NCI-H524 treated with DMSO at 0.1 percent for 48 hours (cell line): ENCODE measurements at places on chromosomes 2 and 18.
A peak's percentile ranks its signal among the peaks of the same experiment; 100 is the strongest.

GRCh38 chr2:67561457-67561965, 164.4 kb downstream of the ETAA1 start:
- DNase-seq: no peak

DNA sequence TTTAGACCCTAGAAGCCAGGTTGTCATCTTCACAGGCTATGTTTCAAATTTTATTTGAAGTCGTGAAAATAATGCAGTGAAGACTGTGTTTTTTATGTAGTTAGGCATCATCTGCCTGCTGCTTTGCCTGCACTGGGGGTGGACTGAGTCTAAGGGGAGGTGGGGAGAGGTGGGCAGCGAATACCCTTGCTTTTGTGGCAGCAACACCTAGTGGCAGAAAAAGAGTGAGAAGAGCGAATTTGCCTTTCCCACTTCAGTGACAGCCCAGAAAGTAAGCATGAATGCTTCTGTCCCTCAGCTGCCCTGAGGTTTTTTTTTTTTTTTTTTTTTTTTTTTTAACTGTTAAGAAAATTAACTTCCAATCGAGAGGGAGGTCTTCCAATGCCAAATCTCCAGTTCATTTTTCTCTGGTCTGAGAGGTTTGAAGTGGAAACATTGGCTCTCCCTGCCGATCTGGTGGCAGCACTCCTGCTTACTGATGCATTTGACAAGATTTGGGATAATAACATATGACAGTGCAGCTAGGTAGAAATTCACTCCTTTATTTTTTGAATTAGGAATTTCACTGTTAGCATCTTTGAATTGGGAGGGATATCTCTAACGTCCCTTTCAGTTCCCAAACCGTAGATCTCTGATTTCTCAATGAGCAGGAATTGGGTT, 60.3 kb upstream of the LYPD6B start:
- no peak for DNase-seq

DNA sequence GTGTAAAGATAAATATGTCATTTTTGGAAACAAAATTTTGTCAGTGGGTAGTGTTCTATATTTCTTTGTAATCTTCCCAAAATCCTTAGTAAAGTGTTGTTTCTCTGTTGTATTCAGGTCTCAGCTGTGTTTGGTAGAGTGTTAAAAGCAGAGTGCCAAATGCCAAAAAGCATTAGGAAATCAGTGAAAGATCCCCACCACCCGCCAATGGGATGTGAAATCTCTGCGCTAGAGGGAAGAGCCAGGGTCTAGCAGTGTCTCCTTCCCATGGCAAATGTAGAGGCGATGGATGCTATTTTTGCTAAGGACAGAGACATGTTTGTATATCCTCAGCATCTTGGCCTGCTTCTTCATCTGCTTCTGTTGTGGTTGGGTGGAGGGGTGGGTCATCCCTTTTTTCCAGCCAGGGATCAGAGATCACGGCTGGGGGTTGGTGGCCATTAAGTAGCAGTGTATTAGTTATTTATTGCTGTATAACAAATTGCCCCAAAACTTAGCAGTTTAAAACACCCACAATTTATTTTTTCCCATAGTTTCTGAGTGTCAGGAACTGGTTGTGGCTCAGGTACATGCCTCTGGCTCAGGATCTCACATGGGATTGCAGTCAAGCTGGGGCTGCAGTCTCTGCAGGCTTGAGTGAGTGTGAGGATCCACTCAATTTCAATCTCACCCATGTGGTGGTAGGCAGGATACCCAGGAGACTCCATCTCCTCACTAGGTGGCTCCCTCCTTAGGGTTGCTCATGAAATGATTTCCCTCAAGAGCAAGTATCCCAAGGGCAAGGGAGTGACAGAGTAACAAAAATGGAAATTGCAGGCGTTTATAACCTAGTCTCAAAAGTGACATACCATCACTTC, 211.9 kb downstream of the MYCN start:
- DNase-seq: no peak

GRCh38 chr2:31331156-31331555, 83.4 kb downstream of the XDH start:
- DNase-seq: no peak

- no peak for DNase-seq
These were observed 158.5 kb downstream of the CDC42EP3 start for GRCh38 chr2:37512971-37513370.

DNA sequence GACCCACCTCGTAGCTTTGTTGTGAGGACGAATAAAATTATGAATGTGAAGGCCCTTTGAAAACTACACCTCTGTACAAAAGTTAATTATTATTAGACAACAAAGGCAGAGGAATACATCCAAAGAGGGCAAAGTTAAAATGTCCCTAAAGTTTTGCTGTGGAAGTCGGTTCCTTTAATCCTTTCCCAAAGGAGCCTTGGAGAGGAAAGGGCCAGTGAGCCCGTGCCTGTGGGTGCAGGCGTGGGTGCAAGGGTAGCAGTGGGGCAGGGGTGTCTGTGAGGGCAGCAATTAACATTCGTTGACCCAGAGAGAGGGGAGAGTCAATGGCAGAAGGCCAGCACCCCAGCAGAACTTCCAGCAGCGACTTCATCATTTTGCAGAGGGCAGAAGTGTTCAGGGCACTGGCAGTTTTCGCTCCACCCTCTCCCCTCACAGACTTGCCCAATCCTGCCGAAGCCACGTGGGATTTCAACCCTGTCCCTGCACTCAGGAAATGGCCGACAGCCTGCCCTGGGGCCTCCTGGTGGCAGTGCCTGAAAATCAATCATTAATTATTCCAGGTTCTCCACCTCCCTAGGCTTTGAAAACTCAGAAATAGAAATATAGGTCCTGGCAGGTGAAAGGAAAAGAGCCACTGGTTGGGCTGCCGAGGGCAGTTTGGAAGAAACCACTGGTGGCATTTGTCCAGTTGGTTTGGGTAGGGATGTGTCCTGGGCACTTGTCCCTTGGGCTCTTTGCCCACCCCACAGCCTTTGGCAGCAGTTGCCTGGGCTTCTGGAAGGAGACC, 4.2 kb upstream of the PAX8 start:
- DNase-seq: no peak

GRCh38 chr2:191881982-191882816, 35.3 kb upstream of the CAVIN2 start:
- DNase-seq: no peak

- no peak for DNase-seq
These were observed 55.9 kb downstream of the LYPD6B start for GRCh38 chr2:149094217-149095015.

DNA sequence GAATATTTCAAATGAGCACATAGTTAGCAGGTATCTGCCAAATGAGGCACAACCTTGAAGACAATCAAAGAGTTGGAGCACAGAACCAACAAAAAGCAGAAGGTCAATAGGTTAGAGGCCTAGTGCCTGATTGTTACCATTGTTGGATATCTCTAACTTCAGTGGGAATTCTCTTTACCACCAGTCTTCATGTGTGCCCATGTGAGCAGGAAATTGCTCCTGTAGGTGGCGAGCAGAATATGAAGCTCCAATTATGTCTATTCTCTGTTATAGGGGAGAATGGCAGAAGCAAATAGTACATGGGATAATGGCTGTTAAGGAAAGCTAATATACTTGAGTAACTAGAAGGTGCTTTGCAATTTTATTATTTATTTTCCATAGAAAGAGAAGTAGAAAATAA, 14.9 kb upstream of the ZNF385B start:
- no peak for DNase-seq

DNA sequence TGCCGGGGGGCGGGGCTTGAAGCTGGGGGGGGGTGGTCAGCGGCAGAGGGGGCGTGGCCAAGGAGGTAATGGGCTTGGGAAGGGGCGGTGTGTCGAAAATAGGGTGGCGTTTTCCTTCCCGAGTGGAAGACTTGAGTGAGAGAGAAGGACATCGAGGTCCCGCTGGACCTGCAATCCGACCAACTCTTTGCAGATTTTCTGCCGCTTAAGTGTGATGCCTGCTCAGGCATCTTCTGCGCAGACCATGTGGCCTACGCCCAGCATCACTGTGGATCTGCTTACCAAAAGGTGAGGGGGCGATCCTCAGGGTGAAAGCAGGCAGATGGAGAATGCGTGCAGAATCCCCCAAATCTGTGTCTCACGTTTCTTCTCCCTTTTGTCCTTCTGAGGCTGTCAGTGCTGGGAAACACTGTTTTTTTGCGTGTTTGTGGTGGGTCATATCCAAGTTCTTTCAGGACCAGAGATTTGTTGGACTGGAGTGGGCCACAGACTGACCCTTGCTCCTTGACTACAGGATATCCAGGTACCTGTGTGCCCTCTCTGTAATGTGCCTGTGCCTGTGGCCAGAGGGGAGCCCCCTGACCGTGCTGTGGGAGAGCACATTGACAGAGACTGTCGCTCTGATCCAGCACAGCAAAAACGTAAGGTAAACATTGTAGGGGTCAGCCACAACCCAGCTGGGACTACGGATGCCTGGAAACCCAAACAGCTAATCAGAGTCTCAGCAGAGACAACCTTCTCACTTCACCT, 727 bp downstream of the ZFAND2B start:
- no peak for DNase-seq

GRCh38 chr2:216217904-216218260, 108.7 kb downstream of the XRCC5 start:
- DNase-seq: no peak

DNA sequence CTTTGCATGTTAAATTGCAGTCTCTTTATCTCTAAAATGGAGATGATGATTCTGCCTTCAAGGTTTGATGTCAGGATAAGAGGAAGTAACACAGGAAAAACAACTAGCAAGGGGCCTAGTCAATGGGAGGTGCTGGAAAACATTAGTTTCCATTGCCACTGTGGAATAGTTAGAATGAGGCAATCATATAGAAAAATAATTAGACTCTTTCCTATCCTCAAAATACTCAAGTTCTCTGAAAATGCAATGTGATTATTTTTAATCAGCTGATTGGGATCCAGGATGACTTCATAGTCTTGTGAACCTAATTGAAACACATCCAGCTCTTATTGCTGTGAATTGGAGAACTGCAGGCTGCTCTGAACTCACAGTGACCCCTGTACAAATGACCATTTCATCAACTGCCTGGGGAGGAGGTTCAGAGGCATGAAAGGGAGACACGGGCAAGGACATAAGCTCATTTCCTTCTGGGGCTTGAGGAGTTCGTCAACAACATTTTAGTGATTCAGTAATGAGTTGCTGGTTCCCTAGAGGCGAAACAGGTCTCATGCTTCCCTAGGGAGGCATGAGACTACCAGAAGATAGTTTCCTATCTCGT, 422.5 kb downstream of the LPIN1 start:
- DNase-seq: no peak

DNA sequence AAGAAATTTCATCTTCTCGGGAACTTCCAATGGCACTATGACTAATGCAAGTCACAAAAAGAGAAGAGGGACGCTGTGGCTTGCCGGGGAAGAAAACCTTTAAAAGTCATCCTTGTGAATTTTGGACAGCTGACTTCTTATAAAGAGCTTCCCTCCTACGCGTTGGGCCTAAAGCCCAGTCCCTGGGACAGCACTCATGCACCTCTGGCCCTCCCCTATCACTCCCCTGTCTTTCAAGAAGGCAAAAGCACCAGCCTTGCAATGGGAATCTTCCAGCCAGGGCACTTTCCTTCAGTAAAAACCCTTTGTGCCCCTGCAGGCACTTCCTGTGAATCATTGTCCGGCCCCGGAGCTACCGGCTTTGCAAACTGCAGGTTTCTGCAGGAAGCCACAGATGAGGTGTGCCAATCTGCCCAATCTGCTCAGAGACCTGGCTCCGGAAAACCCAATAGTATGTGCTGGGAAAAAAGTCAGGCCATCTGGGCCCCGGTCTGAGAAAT, 7.1 kb downstream of the MREG start:
- DNase-seq: no peak

DNA sequence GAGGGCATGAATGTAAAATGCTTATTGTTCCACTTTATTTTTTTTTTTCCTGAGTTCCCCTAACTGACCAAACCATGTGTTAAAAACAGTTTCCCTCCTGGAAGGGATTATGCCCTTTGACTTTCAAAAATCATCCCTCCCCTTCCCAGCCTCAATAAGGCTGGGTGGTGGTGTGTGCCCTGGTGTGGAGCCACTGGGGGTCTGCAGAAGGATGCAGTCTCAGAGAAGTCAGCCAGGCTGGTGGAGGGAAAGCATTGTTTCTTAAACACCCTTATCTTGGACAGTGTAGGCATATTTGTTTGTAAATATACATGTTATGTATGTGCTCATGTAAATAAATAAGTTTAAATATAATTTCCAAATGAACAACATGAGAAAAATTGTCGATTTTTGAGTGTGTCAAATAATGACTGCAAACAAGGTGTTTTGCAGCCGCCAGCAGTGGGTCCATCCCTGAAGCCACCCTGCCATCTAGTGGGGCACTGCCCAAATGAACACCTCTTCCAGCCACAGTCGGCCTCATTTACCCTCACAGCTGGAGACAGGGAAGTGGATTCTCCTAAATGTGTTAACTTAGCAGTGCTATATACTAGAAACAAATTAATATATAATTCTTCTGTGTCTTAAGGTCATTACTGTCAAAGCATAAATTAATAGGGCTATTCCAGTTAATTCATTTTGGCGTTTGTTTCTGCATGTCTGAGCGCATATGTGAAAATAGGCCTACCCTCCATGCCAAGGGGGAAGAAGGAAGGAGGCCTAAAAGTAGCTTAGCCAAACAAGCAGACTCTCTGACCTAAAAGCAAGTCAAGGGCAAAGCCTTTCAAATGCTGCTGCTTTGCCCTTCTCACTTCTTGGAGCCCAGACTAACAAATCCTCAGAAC, 209.6 kb upstream of the PIK3C3 start:
- DNase-seq: peak; percentile 14

DNA sequence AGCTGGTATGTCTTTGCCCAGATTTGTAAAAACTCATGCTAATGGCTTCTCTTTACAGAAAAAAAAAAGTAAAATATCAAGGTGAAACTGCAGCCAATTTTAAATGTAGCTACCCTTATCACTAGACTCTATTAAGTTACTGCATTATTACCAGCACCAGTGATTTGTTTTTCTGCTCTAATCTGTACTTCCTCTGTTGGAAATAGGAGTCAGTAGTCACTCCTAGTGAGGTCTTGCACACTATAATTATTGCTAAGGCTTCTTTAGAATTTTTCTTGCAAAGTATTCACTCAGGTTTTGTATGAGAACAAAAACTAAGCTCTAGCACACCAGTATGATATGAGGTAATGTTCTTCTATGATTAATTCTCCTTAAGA, 215.5 kb downstream of the XIRP2 start:
- no peak for DNase-seq

- no peak for DNase-seq
These were observed 74.0 kb upstream of the SULT1C3 start for GRCh38 chr2:108165729-108166128.

- no peak for DNase-seq
These were observed 187.3 kb downstream of the FAM210A start for GRCh38 chr18:13539050-13539449.

DNA sequence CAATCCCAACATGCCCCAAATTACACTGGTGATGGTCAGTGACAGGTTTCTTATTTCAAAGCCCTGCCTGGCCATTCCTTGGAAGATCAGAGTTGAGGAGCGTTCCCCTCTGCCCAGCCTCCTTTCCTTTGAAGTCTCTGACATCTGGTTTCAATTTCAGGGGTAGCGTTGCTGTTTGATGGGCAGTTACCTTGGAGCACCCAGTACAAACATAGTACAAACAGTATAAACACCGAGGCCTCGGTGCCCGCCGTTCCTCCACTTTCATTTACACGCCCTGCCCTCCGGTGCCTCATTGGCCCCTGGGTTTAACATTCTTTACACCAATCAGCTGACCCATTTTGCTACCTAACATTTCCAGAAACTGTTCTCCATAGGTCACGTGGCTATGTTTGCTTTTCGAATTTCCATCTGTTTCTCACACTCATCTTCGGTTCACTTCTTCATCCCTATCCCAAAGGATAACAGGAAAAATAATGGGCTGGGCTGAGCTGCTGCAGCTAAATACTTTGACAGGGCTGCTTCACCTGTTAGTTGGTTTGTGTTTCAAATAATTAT, 65.6 kb downstream of the NRP2 start:
- DNase-seq: no peak
